ENCODE measurements at places on chromosomes 12 and 14.
A peak's percentile ranks its signal among the peaks of the same experiment; 100 is the strongest.

- no peak for DNase-seq
Measured at GRCh38 chr12:110896559-110896958, 23.8 kb downstream of the MYL2 start.

DNA sequence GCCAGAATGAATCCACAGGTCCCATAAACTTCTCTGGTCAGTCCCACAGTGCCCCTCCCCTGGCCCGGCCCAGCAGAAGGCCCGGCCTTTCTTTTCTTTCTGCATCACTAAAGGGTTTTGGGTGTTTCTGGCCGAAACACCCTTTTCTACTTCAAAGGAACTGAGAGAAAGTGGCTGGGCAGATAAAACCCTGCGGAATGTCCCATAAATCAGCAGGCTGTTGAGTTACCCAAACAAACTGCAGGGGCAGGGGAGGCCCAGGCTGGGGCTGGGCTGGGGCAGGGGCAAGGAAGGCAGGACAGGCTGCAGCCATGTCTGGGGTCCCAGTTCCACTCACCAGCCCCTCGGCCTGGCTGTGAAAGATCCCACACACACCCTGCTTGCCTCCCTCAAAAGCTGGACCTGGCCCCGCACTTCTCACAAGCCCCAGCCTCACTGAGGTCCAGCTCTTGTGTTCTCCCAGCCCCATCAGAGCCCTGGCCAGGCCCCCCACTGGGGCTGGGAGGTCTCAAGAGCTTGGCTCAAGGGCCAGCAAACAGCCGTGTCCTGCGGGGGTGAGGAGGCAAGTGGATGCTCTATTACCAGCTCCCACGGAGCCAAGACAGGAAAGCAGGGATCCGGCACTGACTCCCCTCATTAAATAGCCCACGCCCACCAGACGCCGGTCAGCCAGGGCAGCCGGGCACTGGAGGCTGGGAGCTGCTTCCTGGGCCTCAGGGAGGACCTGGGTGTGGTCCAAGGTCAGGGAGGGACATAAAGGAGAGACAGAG is 41.9 kb downstream of the CCNK start:
- DNase-seq, result no peak

DNA sequence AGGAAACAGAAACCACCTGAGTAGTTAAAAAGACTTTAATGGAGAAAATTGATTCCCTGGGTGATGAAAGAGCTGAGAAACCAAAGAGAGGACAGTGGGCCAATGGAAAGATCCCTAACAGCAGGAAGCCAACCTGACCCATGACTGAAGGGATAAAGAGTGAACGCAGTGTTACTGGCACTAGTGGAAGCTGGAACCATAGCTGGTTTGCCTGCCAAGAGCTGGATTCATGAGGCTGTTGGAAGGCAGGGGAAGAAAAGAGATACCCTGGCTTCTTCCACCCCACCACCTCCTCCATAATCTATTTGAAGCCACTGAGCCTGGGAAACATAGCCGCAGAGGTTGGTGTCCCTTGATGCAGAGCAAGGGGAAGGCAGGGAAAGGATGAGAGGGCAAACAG is 125.5 kb upstream of the PRKD1 start:
- DNase-seq, result no peak

DNA sequence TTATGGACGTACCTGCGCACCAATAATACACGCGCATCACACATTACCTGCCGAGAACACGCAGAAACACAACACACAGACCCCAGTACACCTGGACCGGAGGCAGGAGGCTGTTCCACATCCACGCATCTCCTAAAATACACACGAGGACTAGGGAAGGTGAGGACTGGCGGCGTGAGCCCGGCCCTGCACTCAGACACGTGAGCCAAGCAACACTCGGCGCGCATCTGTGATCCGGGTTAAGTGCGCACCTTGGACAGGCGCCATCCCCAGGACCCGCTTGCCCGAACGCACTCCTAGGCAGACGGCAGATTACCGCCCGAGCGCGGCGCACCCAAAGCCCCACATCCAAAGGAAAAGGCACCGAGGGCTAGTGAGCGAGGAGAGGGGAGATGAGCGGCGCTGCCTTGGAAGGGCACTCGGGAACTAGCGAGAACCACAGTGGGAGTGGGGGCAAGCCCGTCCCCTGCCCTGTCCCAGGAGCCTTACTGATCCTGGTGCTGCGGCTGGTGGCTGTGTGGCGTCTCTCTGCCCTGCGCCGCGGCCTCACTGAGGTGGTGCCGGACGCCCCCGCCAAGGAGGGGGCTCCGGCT is 417 bp downstream of the GLS2 start:
- DNase-seq, result peak; percentile 14

DNA sequence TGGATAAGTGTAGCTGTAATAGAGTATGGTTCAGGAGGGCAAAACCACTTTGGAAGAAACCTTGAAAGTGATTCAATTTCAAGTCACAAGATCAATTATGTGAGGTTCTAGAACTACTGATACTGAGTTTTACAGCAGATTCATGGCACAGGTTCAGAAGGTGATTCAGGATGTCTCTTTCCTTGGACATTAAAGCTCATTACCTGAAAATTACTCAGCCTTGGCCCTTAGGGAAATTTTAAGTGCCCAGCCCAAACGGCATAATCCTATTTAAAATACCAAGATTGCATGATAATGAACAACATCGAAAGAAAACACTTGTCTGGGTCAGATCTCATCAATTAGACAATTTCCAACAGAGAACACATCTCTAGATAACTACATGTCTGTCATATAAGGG is 70.2 kb upstream of the SLC38A2 start:
- DNase-seq, result no peak

Measured in cerebellar nuclear complex (tissue), 1 donor.